ENCODE measurements at places on chromosomes 3 and 15. TPM values are rescaled to one million over a fixed set of nuclear protein-coding genes. Genes with fewer than 3 reads are reported as not detected.

Gene TGM4
- total RNA-seq = not detected

Gene SCG3
- 30.6 TPM for total RNA-seq

Gene GOLGA6B
- total RNA-seq = not detected

GRCh38 chr3:10702961-10703740, 112.9 kb upstream of the SLC6A11 start:
- peak; percentile 75 for DNase-seq

DNA sequence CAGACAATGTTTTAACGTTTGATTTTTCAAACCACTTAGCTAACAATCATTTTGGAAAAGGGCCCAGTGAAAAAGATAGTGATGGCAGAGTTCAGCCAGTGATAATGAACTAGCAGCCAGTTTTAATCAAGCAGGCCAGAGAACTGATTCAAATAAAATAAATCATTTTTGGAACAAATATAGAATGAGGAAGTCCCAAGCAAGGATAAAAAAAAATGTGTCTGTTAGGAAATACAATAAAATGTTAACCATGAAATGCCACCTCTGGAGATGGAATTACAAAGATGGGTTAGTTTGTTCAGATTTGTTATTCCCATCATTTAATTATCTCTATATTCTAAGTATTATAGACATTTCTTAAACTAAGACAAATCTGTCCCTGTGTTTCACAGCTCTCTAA, 1.1 kb downstream of the HERC1 start:
- DNase-seq = no peak

DNA sequence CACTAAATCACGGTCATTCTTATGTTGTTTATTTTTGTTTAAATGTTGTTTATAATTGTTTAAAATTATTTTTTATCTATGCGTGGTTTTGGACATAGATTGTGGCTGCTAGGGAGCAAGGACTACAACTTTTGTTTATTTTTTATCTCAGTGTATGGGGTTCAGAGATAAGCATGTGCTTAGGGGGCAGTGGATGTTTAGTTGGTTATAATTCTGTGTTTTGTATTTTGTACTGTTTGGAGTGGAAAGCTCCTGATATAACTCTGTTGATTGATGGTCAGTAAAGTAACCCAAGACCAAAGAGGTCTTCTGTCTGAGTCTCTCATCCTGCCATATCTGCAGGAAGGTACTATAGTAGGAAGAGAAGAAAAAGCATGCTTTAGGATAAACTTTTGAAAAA, 36.5 kb upstream of the NPHP3 start:
- DNase-seq = no peak

DNA sequence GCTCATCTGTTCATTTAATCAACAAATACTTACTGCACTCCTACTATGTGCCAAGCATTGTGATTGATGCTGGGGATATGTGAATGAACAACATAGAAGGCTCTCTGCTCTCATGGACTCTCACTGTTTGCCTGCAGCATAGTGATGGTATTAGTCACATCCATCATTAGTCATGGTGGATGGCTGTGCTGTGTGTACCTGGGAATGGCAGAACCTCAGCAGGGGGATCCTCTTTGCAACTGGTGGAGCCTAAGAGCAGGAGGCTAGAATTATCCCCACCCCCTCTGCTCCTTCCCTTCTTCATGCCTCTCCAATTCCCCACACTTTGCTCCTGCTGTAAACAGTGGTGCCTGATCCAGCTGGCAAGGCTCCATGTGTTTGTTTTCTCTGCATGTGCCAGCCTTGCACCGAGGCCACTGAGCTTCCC, 20.5 kb downstream of the BOC start:
- no peak for DNase-seq

DNA sequence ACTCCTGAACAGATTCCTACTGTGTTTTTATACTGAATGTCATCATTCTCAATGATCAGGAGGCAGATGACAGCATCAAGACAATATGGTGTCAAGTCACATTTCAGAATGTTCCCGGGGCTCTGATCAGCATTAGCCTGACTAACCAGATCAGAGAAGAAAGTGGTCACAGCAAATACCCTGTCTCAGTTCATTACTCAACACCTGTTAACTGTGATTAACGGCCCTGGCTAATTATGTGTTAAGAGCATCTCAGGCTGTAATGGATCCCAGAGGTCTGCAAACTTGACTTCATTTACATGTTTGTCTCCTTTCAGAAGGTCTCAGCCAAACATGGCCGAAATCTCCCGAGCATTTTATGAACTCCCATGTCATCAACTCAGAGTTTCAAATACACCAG, 833.7 kb downstream of the FHIT start:
- no peak for DNase-seq

GRCh38 chr3:180253283-180253682, 216.5 kb upstream of the PEX5L start:
- no peak for DNase-seq

DNA sequence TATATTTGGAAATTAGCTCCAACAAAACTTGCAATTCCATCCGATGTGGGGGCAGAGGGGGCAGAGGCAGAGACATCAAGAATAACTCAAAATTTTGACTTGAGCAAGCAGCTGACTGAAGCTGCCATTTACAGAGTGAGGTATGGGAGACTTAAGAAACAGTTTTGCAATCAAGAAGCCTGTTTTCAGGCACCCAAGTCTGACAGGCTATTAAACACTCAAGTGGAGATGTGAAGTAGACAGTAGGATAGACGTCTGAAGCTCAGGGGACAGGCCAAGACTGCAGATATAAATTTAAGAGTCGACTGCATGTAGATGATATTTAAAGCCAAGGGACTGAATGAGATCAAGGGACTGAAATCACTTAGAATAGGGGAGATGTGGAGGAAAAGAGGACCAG, 9.9 kb upstream of the SH3BP5 start:
- no peak for DNase-seq

- peak; percentile 81 for DNase-seq
These were observed 837.1 kb downstream of the AGBL1 start for GRCh38 chr15:86916671-86917360.

Gene PDCD10
- total RNA-seq = 70.0 TPM

DNA sequence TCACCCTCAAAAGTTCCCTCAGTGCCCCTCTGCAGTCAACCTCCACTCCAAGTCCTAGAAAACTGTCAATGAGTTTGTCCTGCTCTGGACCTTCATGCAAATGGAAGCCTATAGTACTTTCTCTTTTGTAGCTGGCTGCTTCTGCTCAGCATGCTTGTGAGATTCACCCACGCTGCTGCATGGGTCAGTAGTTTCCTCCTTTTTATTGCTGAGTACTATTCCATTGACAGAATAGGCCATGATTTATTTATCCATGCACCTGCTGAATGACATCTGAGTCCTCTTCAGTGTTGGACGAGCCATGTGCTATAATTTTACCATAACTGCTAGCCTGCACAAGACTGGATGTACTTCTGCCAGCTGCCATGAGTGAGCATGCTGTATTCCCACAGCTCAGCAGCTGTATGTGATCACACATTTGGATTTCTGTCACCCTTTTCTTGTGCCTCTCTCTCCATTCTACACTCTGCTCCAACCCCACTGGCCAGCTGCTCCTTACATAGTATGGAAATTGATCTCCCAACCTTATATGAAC, 26.3 kb downstream of the CDCP1 start:
- DNase-seq = no peak

DNA sequence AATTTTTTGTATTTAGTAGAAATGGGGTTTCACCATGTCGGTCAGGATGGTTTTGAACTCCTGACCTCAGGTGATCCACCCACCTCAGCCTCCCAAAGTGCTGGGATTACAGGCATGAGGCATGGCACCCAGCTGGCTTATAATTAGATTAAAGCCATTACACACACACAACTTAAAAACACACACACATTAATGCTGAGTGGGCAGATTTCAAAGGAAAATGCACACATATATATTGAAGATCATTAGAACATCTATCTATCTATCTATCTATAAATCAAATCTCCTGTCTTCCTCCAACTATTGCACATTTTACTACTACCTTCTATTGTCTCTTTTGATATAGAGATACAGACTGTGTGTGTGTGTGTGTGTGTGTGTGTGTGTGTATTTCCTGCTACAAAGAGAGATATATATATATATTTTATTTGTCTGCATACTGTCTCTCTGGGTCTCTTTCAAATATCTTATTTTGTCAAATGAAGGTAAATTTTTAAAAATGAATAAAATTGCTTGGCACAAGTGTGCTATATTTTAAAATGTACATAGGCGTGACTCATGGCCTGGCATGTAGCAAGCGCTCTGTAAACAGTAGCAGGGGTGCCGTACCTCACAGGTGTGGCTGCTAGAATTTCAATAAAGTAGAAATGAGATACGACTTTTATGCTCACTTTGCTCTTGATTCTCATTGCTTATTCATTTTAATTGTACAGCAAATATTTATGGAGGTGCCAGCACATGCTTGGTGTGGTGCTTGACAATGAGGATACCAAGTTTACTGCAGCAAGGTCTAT, 655.8 kb downstream of the AGBL1 start:
- no peak for DNase-seq

GRCh38 chr3:98945101-98945524, 43.6 kb upstream of the DCBLD2 start:
- DNase-seq = no peak

DNA sequence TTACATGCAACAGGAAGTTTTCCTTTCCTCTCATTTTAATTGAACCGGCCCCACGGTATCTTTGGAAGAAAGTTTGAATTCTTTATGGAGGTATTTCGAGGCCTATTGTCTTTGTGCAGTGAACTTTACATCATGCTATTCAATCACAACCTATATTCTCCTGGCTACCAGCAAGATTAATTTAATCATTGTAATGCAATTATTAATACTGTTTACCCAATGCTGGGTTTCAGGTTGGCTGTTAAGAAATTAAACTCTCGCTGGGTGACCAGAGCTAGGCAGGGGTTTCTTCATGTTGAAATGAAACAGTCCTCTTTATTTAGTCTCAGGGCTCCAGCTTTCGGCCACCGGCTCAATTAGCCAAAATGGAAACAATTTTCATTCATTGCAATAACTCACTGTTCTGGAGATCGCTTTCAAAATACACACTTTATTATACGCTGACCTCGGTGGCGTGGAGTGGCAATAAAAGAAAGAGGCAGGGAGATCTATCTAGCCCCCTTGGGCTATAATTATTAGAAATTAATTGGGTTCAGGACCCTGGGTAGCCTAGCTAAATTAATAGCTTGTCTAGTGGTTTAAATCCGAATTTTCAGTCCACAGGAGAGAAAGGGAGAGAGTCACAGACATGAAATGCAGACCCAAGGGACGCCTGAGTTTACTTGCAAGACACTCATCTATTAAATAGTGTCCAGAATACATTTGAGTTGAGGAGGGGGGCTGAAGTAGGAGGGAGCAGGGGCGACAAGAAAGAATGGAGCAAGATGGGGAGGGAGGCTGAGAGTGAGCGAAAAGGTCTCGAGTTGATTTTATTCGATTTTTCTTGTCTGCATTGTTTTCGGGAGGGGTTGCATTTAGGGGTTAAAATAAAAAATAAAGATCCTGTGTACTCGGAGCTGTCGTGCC, 3.9 kb upstream of the MECOM start:
- DNase-seq = no peak

All from occipital lobe (tissue), 3 donors.